ENCODE measurements at places on chromosomes 4 and X. TPM values are rescaled to one million over a fixed set of nuclear protein-coding genes. Genes with fewer than 3 reads are reported as not detected.

DNA sequence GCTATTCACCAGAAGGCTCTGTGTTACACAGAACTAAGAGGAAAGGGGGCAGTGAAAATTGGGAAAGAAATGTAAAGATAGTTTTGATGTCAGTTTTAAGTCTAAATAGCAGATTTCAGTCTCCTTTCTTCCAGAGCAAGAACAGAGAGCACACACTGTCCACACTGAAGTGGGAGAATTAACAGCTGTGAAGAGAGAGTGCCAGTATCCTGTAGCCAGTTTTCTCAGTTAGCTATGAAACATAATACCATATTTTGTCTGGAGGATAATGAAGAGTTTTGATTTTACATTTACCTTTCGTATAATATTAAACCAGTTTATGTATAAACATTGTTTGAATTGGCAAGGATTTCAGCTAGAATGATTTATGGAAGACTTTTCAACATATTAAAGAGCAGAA is 35.1 kb downstream of the FBXO8 start:
- no peak for DNase-seq

The LPAR4 gene
- total RNA-seq, result not detected

- DNase-seq, result peak; percentile 86
These were observed 18.3 kb upstream of the GPR101 start for GRCh38 chrX:137051978-137052642.

The MTTP gene
- not detected for total RNA-seq

DNA sequence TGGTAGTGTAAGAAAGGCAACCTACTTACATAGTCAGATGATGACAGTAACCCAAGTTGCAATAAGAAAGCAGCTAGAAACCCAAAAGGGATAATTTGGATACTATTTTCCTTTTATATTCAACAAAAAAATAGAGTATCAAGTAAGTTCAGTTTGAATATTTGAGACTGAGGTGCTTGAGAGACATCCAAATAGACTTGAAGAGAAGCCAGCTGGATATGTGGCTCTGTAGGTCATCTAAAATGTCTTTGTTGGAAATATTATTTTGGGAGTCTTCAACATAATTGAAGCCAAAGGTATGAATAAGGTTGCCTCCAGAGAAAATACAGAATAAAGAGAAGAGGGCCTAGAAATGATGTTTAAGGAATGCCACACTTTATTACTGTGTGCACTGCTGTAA is 438.2 kb upstream of the DIAPH2 start:
- DNase-seq, result no peak

GRCh38 chr4:33959519-33959918 is 2284.8 kb downstream of the ARAP2 start:
- DNase-seq, result no peak

DNA sequence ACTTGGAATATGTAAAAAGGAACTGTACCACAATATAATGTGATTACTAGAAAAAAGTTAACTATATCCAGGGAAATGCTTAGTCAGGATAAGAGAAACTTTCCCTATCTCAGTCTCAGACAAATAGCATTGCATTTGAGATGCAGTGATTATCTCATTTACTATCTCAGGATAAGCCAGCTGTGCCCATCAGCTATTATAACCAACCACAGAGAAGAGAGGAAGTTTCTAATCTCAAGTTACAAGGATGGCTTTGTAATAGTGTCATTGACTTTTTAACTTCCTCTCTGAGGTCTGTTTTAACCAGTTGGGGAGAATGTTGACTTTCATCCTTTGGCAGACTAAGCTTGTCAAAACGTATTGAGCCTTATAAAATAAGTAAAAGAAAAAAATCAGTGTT is 56.5 kb downstream of the SNX25 start:
- no peak for DNase-seq

GRCh38 chr4:28357990-28358389 is 1497.3 kb downstream of the STIM2 start:
- DNase-seq, result no peak

- peak; percentile 26 for DNase-seq
These were observed 56.4 kb upstream of the XIAP start for GRCh38 chrX:123803331-123803983.

- no peak for DNase-seq
These were observed 108.6 kb upstream of the CPEB2 start for GRCh38 chr4:14893713-14894112.

DNA sequence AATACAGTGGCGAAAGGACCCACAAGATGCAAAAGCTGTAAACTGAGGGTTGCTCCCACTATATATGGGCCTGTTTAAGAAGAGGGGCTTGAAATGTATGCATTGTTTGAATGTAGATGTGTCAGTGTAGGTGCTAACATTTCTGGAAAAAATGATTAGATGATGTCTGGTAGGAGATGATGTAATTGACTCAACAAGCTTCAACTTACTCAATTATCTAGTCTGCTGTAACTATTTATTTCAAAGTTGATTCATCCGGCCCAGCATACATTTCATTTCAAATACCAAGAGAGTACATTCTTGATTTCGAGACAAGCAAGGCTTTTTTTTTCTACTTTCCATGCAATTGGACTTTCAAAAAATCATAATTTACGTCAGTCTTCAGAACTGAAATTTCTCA is 9.3 kb upstream of the ENAM start:
- no peak for DNase-seq

- DNase-seq, result no peak
These were observed 332.5 kb upstream of the ZFP42 start for GRCh38 chr4:187663076-187663475.

GRCh38 chrX:65644621-65645289 is 22.7 kb upstream of the MSN start:
- peak; percentile 43 for DNase-seq

The CCKAR gene
- not detected for total RNA-seq

Measured in activated CD4-positive, alpha-beta memory T cell treated with anti-CD3 and anti-CD28 coated beads for 36 hours (primary cell).